Activated naive CD8-positive, alpha-beta T cell treated with anti-CD3 and anti-CD28 coated beads, Interleukin-2, amount 10 ng/mL, durations not matched to agents 7 days and 5 days (primary cell): ENCODE measurements at places on chromosomes 2 and 18. TPM values are rescaled to one million over a fixed set of nuclear protein-coding genes. Genes with fewer than 3 reads are reported as not detected.

The SPP2 gene
- total RNA-seq, result not detected

The SOX11 gene
- total RNA-seq, result not detected

The UNC80 gene
- total RNA-seq, result not detected

The TEX44 gene
- not detected for total RNA-seq

The ASB18 gene
- not detected for total RNA-seq

DNA sequence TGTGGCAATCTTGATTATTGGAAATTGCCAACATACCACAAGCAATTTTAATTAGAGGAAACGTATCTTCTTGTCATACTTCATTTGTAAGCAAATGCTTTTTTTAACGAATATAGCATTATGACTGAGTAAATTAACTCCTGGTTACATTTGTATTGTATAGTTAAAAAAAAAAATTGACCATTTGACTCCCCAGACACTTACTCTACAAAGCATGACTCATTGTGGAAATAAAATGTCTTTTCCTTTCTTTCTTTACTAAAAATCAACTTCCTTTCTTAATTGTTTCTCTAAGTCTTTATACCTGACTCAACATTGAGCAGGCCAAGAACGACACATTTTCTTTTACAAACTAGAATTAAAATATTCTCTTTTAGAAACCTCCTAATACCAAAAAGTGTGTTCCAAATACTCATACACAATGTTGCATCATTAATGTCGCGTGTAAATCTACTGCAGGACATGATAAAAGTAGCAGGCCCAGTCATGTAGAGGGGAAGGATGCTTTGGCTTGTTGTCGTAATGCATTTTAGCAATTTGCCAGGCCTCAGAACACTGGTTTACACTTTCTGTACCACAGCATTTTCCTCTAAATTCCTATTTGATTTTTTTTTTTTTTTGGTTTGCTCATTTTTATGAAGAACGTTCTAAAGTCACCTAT is 349.6 kb upstream of the KCNH7 start:
- H3K27me3 ChIP-seq, result no peaks in the 10 kb centered on the region
- H3K4me3 ChIP-seq, result no peak overlapping the region
- H3K4me1 ChIP-seq, result no peaks in the 10 kb centered on the region

- no peak overlapping the region for H3K27ac ChIP-seq
- H3K4me1 ChIP-seq, result no peaks in the 10 kb centered on the region
- no peak for DNase-seq
- no peaks in the 10 kb centered on the region for H3K27me3 ChIP-seq
- H3K36me3 ChIP-seq, result no peaks in the 10 kb centered on the region
- no peak overlapping the region for H3K4me3 ChIP-seq
These were observed 1213.1 kb upstream of the SLC39A10 start for GRCh38 chr2:194443926-194444325.
